ENCODE measurements at places on chromosomes 3 and 15.

DNA sequence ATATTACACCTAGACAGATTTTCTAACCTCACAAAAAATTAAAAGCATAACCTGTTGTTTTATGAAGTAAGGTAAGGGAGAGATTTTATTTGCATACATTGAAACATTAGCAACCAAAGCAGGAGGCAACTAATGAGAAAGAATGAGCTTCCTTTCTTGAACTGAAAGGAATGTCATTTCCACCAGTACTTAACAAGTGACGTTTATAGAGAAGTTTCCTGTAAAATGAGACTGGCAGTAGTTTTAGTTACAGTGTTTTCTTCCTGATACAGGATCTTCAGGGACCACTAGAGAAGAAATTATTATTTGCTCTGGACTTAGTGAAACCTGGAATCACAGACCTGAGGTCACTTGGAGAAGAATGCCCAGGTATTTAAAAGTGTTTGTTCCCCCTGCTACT, 27.4 kb upstream of the FRMD5 start:
- DNase-seq = no peak

- DNase-seq = peak; percentile 54
These were observed 22.2 kb downstream of the SHF start for GRCh38 chr15:45165536-45165935.

DNA sequence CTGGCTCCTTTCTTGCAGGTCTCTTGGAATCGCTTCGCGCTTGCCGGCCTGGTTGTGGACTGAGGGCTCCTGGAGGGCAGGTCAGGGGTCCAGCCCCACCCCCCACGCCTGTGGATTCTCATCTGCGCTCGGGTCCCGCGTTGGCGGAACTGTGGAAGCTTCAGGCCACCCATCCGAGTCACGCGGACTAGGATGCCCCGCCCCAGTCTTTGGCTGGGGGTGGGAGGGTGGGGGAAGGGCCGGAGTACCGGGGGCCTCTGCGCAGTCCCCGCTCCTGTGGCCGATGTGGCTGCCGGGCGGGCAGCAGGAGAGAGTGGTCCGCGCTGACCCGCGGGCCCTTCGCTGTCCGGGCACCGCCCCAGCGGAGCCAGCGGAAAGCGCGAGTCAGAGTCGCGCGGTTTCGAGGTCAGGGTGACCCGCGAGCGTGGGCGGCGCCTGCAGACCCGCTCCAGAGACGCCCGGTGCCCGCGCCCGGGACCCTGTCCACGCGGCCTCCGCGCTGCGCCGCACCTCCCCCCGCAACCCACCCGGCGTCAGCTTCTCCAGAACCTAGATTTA, 114.2 kb downstream of the KLF13 start:
- DNase-seq = peak; percentile 83

DNA sequence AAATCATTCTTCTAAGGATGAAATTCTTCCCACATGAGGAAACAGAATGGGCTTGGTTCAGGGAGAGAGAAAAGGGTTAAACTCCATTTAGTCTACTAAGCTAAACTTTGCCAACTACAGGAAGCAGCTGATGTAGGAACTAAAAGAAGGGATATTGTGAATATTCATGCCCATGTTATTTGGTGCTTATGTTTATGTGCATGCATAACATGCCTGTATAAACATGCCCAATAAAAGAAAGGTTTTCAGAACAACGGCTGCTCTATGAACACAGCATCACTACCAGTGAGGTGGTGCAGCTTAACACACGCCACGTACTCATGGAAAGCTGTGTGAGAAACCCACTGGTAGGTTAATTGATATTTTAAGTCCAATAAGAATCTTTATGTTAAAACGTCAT, 59.4 kb upstream of the VGLL4 start:
- no peak for DNase-seq

DNA sequence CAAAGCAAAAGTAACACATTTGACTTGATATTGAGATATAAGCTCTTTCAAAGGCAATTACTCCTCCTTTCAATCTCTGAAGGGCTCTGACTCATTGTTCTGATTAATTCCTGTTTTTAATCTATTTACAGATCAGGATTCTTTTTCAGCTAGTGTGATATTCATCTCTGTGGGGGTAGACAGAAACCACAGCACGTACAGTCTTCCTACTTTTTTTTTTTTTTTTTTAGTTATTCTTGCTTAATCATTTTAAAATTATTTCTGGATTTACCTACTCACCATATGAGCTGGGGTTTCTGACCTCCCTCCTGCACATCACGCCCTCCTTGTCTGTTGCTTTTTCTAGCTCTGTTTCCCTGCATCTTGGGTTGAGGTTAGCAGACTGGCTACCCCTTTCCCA, 1.4 kb downstream of the CNTN3 start:
- DNase-seq = peak; percentile 56

GRCh38 chr3:48469046-48469915, 22.7 kb downstream of the ATRIP start:
- no peak for DNase-seq

- no peak for DNase-seq
These were observed 543.6 kb downstream of the EDEM1 start for GRCh38 chr3:5731100-5731499.

- DNase-seq = no peak
These were observed 108.1 kb upstream of the AADACL2 start for GRCh38 chr3:151625586-151625985.

DNA sequence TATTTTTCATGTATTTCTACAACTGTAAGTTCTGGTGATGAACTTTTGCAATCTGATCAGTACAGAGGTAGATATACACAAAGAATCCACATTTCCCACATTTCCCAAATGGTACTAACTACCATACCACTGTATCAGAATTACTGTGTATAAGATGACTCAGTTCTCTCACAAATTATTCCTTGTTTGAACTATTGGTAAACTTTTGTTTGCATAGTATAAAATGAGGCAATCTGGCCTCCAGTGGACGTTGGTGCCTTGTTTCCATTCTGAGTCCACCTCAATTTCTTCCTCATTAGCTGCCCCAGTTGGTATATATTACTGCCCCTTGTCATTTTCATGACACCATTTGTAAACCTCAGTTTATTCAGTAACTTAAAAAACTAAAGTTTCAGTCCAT, 38.5 kb downstream of the SPTSSB start:
- DNase-seq = peak; percentile 32

- DNase-seq = no peak
These were observed 105.8 kb upstream of the ARL6 start for GRCh38 chr3:97658668-97659285.

DNA sequence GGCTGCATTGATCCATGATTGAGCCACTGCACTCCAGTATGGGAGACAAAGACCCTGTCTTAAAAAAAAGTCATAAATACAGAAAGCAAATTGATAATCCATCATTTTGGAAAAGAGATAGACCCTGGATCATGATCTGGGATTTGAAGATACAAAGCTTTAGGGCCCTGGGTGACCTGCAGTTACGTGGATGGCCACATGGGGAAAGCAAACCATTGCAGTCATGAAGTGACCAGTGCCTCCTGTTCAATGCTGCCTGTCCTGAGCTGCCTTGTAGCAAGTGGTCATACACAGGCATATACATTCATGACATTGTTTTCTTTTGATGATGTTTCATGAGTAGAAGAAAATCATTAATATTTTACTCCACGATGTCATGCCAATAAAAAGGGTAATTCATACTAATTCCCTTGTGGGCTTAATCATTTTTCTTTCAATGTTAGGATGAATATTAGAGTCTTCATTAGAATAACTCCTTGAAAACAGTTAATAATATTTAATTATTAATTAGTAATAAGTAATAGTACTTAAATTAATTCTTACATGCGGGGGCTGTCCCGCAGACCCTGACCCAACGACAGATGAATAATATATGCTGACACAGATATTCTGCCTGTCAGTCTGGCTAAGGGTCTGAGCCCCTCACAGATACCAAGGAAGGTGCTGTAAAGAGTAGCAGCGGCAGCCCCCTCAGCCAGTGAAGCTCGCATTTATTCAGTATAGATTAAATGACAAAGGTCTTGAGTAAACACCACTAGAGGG, 109.0 kb upstream of the UNC13C start:
- DNase-seq = no peak

DNA sequence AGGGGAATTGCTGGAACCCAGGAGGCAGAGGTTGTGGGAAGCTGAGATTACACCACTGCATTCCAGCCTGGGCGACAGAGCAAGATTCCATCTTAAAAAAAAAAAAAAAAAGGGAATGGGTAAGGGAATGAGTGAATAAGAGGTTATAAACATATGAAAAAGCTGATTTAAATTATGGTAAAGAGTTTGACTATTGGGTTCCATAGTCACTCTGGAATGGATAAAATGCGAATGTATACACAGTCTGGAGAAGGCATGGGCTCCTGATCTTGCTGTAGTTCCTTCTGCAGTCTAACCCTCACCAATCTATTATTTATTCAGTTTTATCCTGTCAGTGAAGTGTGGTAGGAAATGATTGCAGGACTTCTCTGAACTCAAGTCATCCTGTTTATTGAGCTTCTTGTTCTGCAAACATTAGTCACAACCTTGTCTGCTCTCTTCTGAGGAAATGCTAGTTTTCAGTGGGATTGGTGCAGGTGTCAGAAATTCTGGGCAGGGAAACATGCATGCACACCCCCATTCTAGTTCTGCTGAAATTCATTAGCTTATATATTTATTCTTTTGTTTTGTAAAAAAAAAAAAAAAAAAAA, 190.9 kb upstream of the CFAP20DC start:
- no peak for DNase-seq

DNA sequence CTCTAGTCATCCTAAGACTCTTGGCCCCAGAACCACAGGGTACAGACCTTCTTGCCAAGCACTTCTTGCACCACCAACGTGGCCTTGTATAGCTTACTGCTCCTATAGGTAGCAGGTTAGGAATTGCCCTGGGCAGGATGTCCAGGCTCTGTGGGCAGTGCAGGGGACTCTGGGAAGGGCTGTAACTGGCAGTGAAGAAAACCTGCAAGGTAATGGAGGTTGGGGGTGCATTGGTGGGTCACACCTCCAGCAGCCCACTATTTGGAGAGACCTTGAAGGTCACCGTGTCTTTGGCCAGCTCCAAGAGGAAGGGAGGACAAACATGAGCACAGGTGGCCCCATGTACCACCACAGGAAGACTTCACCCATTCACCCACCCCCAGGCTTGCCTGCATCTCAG, 21.3 kb upstream of the XYLB start:
- DNase-seq = no peak

DNA sequence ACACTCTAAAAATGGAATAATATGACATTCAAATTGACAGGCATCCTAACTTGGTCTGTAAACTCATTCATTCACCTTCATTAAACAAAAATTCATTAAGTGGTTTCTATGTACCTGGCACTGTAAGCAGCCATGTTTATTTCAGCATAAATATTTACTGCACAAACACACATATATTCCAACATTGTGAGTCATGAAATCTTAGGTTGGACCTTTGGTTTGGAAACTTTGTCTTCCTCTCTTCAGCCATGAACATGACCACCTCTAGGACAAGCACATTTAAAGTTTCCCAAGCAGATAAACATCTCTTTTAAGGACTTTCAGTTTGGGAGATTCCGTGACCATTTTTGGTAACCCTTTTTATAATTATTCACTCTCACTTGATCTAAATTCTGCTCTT, 131.8 kb downstream of the TPRG1 start:
- DNase-seq = no peak

- DNase-seq = no peak
These were observed 35.0 kb upstream of the COLQ start for GRCh38 chr3:15556512-15556911.

GRCh38 chr3:49703443-49703927, 14.1 kb downstream of the RNF123 start:
- peak; percentile 99 for DNase-seq

DNA sequence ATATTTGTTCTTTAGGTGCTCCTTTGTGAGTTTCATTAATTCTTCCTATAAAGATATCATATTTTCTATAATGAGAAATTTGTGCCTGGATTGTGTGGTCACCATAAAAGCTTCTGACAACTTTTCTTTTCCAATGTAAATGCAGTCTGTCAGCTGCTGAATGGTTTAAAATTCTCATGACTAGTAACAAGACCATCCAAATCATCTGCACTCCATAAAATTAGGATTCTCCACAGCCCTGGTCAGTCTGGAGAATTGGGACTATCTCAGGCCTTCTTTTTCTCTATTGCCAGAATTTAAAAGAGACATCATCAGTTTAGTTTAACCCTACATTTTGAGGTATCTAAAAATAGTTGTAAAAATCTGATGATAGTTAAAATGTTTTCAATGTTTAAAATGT, 180.9 kb downstream of the DTWD1 start:
- DNase-seq = no peak

- DNase-seq = no peak
These were observed 324.0 kb downstream of the ZBTB20 start for GRCh38 chr3:114823061-114823460.

GRCh38 chr3:41933154-41933676, 28.7 kb downstream of the ULK4 start:
- DNase-seq = no peak

DNA sequence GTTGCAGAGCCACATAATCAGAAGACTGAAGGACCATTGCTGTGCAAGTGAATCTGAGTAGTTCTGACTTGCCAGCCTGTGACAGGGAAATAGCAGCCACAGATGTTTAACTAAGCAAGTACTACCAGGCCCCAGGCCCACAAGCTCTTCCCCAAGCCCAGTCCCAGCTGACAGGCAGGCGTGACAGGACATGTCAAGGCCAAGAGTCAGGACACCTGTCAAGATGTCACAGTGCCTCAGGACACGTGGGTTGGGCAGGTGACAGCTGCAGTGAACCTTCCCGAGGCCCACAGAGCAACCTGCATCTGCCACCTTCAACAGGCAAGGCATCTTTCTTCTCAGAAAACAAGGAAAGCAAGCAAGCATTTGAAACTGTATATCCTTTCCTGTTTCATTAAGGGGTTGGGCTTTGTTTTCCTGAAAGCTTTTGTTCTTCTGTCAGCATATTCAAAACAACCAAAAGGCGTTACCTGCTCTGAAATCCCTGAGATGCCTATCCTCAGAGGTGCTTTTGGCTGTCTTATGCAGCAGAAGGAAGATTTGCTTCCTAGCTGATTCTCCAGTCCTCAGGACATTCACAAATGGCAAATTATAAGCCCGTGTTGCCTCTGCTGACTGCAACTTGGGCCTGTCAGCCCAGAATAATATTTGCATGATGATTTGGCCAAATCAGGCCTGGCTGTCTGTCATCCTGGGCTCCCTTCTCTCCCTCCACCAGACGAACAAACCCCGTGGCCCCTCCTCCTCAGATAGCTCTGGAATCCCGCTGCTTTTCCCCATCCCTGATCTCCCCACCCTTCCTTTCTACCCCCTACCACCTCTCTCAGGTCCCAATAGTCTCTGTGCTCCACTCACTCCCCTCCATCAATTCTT, 171.8 kb upstream of the WNT5A start:
- no peak for DNase-seq
